ENCODE measurements at places on chromosomes 6 and 20.

DNA sequence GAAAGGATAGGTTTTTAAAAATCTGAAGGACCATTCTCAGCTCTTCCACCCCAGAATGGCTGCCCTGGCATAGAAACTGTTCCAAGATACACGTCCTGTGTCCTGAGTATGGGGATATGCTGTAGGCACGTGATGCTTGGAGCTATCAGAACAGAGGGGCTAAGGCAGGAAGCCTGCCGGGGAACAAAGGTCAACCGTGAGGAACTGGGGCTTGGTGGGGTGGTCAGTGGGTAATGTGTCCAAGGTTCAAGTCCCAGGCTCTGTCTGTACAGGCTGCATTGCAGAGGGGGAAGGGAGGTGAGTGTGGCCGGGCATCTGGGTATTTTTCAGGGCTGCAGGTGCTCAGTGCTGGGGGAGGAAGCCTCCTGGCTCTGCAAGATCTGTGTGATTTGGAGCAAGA lies 479.6 kb upstream of the CHD6 start:
- DNase-seq, result no peak

GRCh38 chr20:54608943-54609342 lies 133.6 kb downstream of the DOK5 start:
- DNase-seq, result no peak

DNA sequence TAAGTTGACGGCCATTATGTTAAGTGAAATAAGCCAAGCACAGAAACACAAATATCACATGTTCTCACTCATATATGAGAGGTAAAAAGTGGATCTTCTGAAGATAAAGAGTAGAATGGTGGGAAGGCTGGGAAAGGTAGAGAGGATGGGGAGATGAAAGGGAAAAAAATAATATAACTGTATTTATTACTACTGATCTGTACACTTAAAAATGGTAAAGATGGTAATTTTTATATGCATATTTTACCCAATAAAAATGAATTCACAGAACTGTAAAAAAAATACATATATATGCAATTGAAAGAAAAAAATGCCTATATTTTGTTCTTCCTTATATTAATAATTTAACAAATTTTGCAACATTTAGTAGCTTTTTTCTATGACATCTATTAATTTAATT lies 694.4 kb upstream of the MARCKS start:
- no peak for DNase-seq

- DNase-seq, result no peak
These were observed 19.0 kb downstream of the VAPB start for GRCh38 chr20:58407966-58408557.

DNA sequence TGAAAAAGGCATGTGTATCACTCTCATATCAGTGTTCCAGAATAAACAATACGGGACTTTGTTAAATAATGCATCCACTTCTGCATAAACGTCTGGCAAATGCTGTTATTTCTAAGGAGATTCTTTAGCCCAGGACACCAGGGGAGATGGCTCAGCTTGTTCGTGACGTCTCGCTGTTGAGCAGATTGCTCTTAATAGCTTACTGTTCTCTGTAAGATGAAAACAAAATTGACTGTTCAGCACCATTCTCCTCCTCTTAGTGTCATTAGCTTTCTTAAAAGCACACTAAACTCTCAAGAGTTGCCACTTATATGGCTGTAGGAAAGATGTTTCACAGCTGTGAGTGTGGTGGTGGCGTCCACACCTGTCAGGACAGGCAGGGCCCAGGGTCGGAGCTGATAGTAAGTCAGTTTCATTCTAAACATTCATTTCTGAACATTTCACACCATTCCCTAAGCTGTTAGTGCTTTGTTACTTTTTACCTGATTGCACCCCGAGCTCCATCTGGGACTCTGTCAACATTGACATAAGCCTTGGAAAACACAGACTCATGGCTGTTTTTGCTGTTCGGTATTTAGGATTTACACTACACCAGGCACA lies 132.1 kb downstream of the ZDHHC14 start:
- DNase-seq, result no peak

DNA sequence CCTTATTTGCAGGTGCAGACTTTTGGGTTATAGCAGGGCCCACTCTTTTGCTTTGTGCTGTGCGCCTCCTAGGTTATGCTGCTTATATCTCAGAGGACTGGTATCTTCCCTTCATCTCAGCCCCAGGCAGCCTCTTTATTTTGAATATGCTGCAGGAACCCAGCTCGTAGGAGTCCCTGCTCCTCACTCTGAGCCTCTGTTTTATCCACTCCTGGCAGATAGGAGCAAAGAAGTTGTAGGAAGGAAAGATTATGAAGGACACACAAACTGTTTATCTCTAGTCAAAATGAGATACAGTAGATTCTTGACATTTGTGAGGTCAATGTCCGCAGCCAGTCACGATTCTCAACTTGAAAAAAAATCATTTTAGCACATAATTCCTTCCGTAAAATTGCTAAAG lies 15.6 kb downstream of the L3MBTL3 start:
- no peak for DNase-seq

DNA sequence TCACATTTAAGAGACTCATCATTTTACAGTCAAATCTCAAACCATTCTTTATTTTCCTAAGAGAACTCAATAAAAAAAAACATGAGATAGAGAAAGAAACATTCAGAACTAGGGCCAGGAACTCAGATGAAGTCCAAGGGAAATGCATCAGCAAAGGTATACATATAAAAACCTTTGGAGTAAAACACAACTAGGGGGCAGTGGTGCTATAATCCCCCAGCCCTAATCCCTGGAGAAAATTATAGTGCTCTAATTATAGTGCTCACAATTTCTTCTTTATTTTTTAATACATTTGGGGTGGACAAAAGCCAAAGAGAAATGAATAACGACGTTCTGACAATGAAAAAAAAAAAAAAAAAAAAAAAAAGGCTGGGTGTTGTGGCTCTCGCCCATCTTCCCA lies 100.6 kb upstream of the EMILIN3 start:
- DNase-seq, result no peak

DNA sequence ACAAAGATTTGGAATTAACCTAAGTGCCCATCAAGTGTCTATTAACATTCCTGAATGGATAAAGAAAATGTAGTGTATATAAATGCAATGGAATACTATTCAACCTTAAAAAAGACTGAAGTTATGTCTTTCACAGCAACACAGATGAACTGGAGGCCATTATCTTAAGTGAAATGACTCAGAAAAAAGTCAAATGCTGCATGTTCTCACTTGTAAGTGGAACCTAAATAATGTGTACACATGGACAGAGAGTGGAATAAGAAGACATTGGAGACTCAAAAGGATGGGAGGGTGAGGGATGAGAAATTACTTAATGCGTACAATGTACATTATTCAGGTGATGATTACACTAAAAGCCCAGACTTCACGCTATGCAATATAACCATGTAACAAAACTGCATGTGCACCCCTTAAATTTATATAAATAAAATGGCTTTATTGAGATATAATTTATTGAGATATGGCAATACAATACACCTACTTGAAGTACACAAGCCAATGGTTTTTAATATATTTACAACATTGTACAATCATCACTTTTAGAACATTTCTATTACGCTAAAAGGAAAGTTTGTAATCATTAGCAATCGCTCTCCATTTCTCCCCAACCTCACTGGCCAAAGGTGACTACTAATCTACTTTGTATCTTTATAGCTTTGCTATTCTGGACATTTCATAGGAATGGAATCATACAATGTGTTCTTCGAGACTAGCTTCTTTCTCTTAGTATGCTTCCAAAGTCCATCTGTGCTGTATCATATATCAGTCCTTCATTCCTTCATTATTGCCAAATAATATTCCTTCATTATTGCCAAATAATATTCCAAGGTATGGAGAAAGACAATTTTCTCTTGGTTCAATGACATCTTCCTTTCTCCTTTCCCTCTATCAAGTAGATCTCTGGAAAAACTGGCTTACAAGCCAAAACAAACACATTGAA lies 5.8 kb downstream of the STX7 start:
- no peak for DNase-seq

DNA sequence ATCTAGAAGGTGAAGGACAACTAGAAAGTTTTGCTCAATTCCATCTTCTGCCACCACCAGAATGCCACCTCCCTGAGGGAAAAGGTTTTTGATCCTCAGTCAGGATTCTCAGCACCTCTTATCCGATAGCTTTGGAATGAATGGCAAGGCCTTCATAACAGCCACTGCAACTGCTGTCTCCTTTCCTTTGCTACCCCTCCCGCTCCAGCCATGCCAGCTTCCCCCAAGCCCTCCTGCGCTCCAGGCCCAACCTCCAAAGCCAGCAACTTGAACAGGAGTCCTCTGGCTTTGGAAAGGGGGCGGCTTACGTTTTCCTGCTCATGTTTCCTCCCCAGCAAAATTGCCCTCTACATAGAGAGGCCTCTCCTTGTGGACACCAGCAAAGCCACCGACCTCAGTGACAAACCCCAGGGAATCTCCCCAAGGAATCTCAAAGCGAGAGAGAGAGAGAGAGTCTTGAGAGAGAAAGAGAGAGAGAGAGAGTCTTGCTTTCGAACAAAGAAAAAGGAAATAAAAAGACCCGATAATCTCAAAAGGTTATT lies 420 bp upstream of the BTN2A1 start:
- no peak for DNase-seq

- peak; percentile 42 for DNase-seq
These were observed 303 bp downstream of the MBOAT1 start for GRCh38 chr6:20211941-20212391.

DNA sequence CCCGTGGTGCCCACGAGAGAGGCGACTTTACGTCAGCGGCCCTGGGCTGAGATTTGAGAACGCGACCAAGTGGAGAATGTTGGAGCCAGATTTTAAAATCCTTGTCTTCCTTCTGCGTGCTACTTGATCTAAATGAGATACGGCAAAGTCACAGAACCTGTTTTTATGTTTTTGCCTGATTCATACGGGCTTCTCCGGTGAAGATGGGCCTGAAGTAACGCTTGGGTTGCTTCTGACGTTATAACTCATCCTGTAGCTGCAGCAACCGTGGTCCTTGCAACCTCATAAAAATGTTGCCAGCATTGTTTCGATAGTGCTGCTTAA lies 462 bp upstream of the SLC35B3 start:
- DNase-seq, result no peak

- DNase-seq, result no peak
These were observed 622.2 kb upstream of the MANEA start for GRCh38 chr6:94955156-94955555.

DNA sequence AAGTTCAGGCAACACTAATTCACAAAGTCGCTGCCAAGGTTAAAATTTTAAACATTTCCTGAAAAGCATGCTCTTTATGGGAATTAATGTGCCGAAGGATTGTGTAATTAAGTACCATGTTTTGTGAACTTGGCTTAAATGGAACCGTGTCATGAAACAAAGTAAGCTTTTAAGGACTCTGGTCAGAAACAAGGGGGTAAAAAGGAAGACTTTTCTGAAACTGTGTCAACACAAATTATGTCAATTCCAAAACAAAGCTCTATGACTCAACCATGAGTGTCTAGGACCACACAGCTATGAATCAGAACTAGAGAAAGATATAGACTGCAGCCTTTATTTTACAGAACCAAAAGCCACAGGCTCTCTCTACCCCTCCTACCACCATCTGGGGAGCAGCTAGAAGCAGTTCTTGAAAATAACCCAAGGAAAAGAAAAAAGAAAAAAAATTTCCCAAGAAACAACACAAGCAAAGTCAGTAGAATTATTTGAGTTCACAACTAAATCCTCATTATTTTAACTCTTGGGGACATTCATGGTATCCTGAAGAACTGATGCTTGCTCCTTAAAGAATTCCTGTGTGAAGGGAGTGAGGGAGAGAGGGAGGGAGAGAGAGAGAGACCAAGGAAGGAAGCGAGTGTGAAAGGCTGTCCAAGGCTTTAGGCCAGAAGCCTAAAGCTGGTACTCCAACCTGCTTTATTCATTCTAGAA lies 81.9 kb downstream of the ZMYND8 start:
- peak; percentile 96 for DNase-seq

- DNase-seq, result no peak
These were observed 61.6 kb downstream of the PHACTR2 start for GRCh38 chr6:143739341-143739851.

DNA sequence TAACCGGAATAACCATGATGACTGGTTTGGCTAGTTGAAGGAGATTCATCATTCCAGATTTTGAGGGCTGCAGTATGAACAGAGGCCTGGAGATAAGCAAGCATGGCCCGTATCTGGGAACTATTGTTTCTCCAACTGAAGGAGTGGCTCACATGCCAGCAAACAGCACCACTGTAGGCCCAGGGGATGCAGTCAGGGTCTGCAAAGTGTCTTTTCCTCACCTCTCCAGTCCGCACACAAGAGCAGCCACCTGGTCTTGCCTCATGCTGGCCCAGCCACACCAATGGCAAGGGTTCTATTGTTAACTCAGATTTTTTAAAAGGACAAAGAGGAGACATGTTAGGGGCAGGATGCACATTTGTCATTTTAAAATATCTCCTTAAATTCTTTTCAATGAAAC lies 55.1 kb downstream of the KIZ start:
- DNase-seq, result no peak
